Epithelial cell of prostate (primary cell): ENCODE measurements at places on chromosomes 2 and 18.

- DNase-seq, result peak; percentile 78
Measured at GRCh38 chr2:100776445-100776844, 43.5 kb upstream of the NPAS2 start.

- no peak for DNase-seq
Measured at GRCh38 chr2:86254576-86255538, 55.6 kb downstream of the MRPL35 start.

- DNase-seq, result no peak
Measured at GRCh38 chr2:28729698-28730097, 21.9 kb upstream of the PPP1CB start.

DNA sequence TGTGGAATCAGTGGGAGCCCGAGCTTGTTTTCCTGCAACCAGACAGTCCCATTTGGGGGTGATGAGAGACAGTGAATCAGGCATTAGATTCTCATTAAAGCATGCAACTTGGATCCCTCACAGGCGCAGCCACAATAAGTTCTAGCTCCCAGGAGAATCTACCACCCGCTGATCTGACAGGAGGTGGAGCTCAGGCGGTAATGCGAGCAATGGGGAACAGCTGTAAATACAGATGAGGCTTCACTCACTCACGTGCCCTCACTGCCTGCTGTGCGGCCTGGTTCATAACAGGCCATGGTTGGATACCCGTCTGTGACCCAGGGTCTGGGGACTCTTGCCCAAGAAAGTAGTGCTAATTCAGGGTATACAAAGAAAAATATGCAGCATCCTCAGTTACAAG, 144.8 kb upstream of the RGPD4 start:
- no peak for DNase-seq

GRCh38 chr2:7061450-7061789, 144.2 kb downstream of the RNF144A start:
- no peak for DNase-seq
